SHP77 treated with DMSO at 0.1 percent for 48 hours (cell line): ENCODE measurements at places on chromosomes 1 and 21.

DNA sequence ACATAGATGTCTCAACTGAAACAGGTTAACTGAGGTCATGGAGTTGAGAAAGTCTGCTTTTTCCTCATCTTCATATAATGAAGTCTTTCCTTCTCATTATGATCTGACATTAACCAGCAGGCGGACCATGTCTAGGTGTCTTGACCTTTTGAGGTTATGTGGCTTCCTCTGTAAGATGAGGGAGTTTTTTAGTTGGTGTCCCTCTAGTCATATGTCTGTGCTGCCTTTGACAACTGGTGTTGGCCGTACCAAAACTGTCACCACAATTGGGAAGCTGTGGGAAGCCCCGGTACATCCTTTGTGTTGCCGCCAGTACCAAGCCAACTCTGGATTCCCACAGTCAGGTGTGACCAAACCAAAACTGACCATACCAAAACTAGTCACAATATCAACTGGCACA lies 105.1 kb downstream of the PBX1 start:
- DNase-seq: no peak

DNA sequence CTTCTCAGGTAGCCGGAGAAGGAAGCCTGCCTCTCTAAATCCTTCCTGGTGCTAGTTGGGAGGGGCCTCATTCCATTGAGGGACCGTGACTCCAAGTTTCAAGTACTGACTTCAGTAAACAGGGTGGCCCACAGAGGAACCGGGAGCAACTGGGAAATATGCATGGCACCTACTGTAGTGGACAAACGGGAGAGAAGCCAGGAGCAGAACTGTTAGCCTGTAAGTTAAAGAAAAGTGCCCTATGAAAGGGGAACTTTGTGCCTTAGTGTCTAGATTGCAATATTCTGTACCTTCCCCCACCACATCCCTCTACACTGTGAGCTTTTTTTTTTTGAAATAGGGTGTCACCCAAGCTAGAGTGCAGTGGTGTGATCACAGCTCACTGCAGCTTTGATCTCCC lies 33.2 kb upstream of the KANK4 start:
- DNase-seq: no peak

DNA sequence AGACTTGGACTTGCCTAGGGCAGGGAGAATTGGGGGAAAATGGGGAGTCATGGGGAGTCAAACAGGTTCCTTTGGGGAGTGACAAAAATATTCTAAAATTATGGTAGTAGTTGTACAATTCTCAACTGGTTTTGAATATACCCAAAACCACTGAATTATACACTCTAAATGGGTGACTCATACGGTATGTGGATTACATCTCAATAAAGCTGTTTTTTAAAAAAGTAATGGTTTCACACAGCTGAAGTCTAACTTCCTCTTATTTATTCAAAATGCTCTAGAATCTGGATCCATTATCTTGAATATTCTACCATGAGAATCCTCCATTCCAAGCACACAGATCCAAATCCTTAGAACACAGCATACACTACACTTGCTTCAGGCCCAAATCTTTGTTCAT lies 11.1 kb downstream of the EIF4G3 start:
- no peak for DNase-seq

- no peak for DNase-seq
Observed at GRCh38 chr1:182211386-182211785, 149.9 kb upstream of the ZNF648 start.

- no peak for DNase-seq
Observed at GRCh38 chr1:212607913-212608391, 609 bp upstream of the ATF3 start.

DNA sequence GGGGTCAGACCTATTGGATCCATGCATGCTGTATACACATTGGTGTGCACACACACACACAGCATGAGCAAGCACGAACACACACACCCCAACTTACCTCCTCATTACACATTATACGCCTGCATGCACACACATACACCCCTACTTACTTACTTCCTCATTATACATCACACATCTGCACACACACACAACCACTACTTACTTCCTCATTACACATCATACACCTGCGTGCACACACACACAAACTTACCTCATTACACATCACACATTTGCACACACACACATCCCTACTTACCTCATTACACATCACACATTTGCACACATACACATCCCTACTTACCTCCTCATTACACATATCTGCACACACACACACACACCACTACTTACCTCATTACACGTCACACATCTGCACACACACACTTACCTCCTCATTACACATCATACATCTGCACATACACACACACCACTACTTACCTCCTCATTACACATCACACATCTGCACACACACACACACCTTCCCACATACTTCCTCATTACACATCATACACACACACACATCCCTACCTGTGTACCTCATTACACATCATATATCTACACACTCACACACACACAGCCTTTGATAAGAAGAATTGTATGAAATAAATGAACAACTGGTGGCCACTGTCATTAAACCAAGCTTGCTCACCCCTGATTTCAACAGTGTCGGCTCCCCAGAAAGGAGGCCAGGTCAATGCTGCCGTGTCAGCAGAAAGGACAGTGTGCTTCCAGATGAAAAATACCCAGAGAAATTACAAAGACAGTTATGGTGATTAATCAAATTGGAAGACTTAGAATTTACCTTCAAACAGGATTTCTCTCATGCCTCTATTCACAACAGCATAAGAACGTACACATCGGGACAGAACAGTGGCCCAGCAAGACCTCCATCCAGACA lies 117.8 kb downstream of the SETD4 start:
- no peak for DNase-seq

DNA sequence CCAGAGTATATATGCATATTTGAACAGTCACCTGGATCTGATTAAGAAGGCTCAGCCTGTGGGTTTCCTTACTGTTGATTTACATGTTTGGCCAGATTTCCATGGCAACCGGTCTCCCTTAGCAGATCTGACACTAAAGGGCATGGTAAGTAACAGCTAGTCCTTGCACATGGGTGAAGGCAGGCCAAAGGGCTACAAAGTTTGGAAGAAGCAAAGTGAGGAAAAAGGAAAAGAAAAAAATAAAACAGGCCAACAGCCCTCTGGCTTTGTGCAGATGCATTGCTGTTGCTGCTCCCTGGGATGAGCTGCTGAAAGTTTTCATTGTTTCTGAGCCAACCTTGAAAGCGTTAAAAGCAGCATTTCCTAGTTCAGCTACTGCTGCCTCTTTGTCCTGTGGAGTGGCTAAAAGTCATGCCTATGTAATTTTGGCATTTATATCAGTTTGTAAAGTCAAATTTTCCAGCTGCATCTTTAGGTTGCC lies 176.5 kb upstream of the HOOK1 start:
- DNase-seq: no peak

- DNase-seq: no peak
Observed at GRCh38 chr1:161198897-161199431, at the start of gene ADAMTS4. TSS of gene ADAMTS4 (minus strand) at chr1:161199054. CDS start at chr1:161198627, 427 bp downstream.

DNA sequence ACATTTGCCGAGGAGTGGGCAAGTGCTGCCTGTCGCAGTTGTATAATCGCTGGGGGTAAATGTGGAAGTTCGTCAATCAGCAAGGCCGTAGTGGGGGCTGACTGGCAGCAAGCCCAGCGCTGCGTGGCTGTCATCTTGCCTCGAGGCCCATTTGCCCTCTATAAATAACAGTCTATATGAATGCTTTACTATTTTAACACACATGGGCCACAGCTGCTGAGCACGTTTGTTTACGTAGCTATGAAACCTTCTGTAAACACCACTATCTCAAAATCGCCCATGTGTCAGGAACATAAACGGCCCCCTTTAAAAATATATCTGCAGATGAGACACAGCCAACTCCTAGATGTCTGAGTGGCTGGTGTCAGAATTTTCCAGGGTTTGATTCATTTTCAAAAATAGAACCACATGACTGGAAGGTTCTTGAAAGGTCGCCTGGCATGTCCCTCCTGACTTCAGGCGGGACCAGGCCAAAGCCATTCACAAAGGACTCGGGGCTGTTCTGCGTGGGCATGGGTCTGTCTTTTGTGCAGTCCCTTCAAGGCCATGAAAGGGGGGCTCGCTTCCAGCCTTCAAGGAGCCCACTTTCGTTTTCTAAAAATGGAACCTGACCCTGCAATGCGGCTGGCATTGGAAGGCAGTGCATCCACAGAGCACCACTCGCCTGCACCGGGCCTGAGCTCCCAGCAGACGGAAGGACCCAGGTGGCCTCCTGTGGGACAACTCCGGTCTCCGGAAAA lies 205.5 kb downstream of the KCNJ6 start:
- DNase-seq: peak; percentile 85

- DNase-seq: no peak
Observed at GRCh38 chr1:232207073-232207866, 422.7 kb downstream of the SIPA1L2 start.

- DNase-seq: no peak
Observed at GRCh38 chr21:38937844-38938243, 132.1 kb downstream of the ETS2 start.

DNA sequence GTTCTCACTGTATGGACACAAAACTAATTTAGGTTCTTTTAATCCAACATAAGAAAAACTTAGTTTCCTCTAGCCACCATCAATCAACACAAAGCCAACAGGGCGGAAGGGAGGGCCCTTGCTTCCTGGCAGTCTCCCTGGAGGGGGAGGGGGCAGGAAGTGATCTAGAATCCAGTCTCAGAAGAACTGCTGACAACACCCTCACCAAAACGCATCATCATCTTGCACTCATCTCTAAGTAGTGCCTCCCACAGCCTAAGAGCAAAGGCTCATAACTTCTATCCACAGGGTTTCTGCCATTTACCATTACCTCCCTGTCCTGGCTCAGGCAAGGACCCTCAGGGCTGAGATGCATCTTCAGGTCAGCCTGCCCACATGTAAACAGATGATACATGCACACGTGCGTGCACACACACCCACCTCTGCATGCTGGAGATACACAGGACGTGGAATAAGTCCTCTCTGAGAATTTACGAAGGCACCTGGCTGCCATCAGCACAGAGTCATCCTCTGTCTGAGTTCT lies 20.5 kb downstream of the HIVEP3 start:
- no peak for DNase-seq

DNA sequence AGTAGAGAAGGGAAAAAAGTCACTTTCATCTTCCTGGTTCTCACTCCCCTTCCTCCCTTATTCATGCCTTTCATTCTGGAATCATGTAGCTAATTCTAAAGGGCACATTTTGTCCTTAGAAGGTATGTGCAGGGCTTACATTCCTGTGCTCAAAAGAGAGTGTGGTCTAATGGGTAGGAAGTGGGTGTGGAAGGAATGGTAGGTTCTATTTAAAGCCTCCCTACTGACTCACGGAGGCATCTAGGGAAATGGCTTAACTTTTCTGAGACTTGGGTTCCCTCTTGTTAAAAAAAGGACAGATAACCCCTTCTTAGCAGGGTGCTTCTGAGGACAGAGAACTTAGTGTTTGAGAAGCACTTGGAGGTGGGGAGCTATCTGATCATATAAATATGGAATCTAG lies 249.3 kb upstream of the DUSP10 start:
- DNase-seq: no peak

- no peak for DNase-seq
Observed at GRCh38 chr1:15952317-15953258, 23.3 kb downstream of the ZBTB17 start.

DNA sequence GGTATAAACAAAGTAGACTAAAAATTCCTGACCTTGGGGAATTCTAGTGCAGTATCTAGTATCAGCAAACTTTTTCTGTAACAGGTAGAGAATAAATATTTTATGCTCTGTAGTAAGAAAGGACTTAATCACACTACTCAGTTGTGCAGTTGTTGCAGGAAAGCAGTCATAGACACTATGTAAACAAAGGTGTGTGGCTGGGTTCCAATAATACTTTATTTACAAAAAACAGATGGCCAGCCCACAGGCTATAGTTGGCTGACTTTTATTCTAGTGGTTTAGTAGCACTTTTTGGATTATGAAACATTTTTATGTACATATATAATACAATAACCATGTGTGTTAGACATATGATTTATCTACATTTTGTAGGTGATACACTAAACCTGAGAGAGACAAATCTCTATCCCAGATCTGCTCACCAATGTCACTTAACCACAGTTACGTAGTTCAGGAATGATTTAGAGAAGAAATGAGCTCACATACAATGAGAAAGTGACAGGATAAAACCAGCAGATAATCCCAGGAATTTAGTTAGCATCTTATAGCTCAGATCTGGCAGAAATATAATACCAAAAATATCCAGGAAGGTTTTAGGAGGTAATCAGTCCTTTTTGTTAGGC lies 56.1 kb downstream of the MIER1 start:
- DNase-seq: peak; percentile 24

- DNase-seq: no peak
Observed at GRCh38 chr1:38077523-38078147, 31.0 kb upstream of the POU3F1 start.

DNA sequence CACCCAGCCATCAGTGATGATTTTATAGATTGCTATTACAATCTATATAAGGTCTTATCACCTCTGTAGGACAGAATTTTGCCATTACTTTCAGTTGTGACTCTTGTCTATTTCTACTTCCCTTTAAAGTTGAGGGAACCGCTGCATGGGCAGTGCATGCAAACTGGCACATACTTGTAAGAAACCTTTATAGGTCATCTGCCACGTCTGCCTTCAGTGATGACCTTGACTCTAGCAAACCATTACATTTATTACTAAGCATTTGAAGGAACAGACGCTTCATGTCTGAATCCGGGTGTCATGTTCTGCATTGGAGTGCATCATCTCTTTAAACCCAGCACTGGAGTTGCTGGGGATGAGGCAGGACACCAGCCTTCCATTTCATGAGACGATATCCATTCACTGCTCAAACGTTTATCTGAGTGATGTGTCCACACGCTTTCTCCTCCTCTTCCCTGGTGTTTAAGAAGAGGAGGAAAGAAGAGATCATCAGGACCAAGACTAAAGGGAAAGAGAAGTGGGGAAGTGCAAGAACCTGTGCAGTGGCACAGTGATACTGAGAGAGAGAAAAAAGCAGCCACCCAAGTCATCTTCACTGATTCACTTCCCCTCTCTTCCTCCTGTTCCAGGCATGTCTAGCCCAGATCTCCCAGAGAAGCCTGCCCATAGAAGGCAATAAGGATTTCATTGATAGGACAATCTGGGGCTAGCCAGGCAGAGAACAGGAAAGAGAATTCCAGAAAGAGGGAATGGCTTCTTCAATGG lies 14.1 kb downstream of the CCSAP start:
- no peak for DNase-seq

DNA sequence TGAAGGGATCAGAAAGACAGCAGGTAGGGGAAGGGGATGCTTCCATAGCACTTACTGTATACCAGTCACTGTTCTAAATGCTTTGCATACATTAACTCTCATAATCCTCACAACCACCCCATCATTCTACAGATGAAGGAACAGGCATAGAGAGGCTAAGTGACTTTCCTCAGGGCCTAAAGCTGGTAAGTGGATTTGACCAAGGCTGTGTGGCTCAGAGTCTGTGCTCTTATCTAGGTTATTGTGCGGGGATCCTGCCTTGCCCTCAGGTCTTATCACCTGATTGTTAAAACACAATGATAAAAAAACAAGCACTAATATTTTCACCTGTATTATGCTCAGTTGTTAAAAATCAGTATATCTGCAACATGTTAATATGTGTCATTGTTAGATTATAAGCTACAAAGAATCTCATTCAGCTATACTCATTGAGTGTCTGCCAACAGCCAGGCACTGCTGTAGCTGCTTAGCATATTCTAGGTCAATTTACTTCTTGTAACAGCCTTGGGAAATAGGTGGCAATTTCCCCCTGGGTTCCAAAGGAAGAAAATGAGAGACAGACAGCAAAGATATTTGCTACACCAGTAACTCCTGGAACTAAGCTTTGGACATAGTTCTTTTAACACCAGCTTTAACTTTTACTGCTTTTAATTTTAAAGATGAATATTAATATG lies 38.6 kb upstream of the RBM15 start:
- DNase-seq: no peak
